Chondrocyte (in vitro differentiated cells): ENCODE measurements at places on chromosomes 7 and 10. TPM values are rescaled to one million over a fixed set of nuclear protein-coding genes. Genes with fewer than 3 reads are reported as not detected.
A peak's percentile ranks its signal among the peaks of the same experiment; 100 is the strongest.

The HMX2 gene
- not detected in 3 replicates for total RNA-seq

The LBX1 gene
- not detected in 3 replicates for total RNA-seq

The LDB3 gene
- total RNA-seq = 4.0 to 22.7 TPM (median 21.5 TPM) in 3 replicates

DNA sequence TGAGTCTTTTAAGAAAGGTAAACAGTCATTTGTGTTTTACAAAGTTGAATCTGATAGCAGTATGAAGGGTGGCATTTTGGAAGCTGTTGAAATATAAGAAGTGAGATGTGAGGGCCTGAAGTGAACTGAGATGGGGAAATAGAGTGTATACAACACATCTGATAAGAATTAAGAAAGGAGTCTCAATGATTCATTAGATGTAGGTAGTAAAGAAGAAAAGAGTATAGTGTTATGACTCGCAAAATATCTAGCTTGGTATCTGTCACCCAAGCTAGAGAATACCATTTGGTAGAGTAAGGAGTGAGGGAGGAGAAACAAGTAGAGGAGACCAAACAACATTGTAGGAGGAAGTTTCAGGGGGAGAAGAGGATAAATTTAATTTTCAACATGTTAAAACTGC, 5.3 kb downstream of the PTPN12 start:
- H3K27ac ChIP-seq = no peak overlapping the region
- H3K4me1 ChIP-seq = peaks cover 64% of the 10 kb centered on the region
- no peaks in the 10 kb centered on the region for H3K27me3 ChIP-seq
- no peak for DNase-seq
- no peak overlapping the region for H3K4me3 ChIP-seq
- peaks cover 1% of the 10 kb centered on the region for H3K36me3 ChIP-seq

DNA sequence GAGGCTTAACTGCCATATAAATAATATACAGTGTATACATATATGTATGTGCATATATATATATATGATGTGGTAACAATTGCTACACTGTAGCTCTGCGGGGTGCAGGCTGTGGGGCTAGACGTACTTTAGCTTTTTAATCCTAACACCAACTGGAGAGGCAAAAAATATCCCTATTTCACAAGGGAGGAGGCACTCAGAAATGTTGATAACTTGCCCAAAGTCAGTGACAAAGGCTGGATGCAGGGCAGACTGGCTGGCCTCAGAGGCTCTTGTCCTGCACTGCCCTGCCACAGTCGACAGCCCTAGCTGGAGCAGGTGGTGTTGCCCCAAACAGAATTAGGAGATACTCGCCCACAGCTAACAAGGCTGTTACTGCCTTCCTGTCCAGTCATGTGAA, 1.5 kb upstream of the RELN start:
- H3K4me3 ChIP-seq = no peak overlapping the region
- H3K4me1 ChIP-seq = peaks cover 14% of the 10 kb centered on the region
- H3K27ac ChIP-seq = no peak overlapping the region
- DNase-seq = no peak
- peaks cover 1% of the 10 kb centered on the region for H3K36me3 ChIP-seq

DNA sequence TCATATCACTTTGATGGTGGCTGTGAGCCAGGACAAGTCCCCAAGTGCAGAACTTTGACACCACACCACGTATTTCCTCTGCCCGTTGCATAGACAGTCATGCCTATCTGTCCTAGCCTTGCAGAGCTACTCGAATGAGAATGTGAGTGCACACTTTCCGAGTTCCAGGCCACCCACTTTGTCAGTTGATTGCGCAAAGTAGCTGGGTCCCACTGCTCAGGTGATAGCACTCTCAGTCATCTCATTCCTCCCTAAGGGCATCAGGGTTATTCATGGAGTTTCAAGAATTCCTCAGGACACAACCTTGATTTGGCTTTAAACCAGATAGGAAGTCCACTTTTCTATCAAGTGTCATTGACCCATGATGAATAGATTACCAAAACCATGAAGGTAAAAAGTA, 19.3 kb downstream of the LSM5 start:
- H3K27ac ChIP-seq = no peak overlapping the region
- no peak for DNase-seq
- no peak overlapping the region for H3K4me3 ChIP-seq
- peaks cover 24% of the 10 kb centered on the region for H3K4me1 ChIP-seq
- no peaks in the 10 kb centered on the region for H3K27me3 ChIP-seq

- peak; percentile 64 for DNase-seq
- H3K36me3 ChIP-seq = no peaks in the 10 kb centered on the region
- no peak overlapping the region for H3K27ac ChIP-seq
- H3K27me3 ChIP-seq = peaks cover 2% of the 10 kb centered on the region
Observed at GRCh38 chr10:86287110-86287793, 79.3 kb downstream of the GRID1 start.

- DNase-seq = no peak
- H3K36me3 ChIP-seq = peaks cover 3% of the 10 kb centered on the region
- H3K27me3 ChIP-seq = no peaks in the 10 kb centered on the region
- peaks cover 20% of the 10 kb centered on the region for H3K4me1 ChIP-seq
- H3K27ac ChIP-seq = peak overlapping the region; percentile 90
Observed at GRCh38 chr7:5590596-5591277, 167.1 kb upstream of the TNRC18 start.

DNA sequence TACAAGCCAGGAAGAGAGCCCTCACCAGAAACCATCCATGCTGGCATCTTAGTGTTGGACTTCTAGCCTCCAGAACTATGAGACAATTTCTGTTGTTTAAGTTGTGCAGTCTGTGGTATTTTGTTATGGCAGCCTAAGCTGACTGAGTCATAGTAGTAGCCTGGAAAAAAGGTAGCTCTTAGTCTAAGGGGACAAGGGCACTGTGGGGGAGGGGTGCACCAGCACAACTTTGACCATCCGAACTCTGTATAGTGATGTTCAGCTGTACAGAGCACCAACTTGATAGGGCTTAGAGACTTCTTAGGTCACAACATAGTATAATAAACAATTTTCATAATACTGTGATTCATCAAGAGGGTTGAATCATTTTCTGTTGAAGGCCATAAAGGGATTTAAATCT, 14.3 kb downstream of the EIF4EBP2 start:
- H3K27ac ChIP-seq = no peak overlapping the region
- DNase-seq = no peak
- H3K4me3 ChIP-seq = no peak overlapping the region
- H3K4me1 ChIP-seq = peaks cover 15% of the 10 kb centered on the region

DNA sequence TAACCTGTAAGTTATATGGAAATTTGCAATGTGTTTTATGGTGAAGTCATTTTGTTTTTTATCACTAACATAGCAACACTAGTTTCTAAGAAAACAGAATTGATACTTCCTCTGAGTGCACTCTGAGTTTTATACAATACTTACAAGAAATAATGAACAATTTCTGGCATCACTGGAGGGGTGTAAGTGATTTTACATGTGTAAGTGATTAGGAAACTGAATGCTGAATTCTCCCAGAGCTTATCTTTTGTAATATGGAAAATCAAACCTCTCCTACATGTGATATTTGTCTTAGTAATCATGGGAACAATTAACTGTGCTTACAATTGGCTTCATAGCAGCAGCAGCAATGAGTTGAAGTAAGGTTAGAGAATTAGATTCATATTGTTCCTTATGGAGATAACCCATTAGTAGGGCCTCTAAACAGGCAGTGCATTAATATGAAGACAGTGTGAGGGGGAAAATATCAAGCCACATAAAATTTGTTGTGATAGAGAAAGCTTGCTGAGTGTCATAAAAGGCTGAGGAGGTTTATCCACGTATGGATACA, 37.4 kb downstream of the SEMA3C start:
- no peak for DNase-seq
- H3K36me3 ChIP-seq = no peaks in the 10 kb centered on the region
- peak overlapping the region; percentile 49 for H3K27ac ChIP-seq
- H3K4me1 ChIP-seq = peaks cover 82% of the 10 kb centered on the region
- H3K27me3 ChIP-seq = no peaks in the 10 kb centered on the region

GRCh38 chr7:37511915-37512314, 63.3 kb upstream of the ELMO1 start:
- H3K4me3 ChIP-seq = no peak overlapping the region
- H3K4me1 ChIP-seq = no peaks in the 10 kb centered on the region
- no peak for DNase-seq
- H3K27ac ChIP-seq = no peak overlapping the region

DNA sequence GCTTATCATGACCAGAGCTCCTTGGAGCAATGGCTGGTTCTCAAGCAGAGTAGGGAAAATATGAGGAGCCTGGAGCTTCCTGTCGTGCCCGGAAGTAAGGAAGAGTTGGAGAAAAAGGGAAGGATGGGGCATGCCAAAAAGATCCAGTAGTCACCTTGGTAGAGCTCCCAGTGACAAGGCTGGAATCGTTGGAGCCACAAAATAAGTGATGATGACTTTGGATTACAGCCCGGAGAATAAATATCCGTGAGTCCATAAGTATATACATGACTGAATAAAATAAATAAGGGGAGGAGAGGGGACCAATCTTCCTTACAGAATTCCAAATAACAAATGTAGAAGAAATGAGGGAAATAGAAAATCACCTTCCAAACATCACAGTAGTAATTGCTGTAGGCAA, 29.3 kb downstream of the LMTK2 start:
- H3K36me3 ChIP-seq = peaks cover 10% of the 10 kb centered on the region
- peaks cover 36% of the 10 kb centered on the region for H3K4me1 ChIP-seq
- no peak overlapping the region for H3K27ac ChIP-seq
- H3K4me3 ChIP-seq = no peak overlapping the region
- DNase-seq = no peak

DNA sequence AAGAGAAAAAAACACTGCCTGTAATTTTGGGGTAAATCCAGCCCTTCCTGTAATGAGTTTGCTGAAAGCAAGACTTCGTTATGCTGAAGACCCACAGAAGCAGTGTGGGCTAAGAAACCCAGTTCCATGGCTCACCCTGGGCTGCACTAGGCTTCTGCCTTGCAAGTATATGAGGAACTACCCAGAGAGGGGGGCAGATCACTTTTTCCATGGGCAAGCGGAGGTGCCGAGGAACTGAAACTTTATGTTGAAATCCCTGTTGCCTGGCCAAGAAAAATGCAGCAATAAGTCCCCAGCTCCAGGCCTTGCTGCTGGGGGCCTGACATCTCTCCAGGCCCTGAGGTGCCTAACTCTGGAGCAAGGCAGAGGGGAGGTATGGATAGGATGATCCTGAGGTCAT, 8.5 kb downstream of the RASSF4 start:
- H3K4me3 ChIP-seq = no peak overlapping the region
- peaks cover 55% of the 10 kb centered on the region for H3K4me1 ChIP-seq
- H3K27ac ChIP-seq = peak overlapping the region; percentile 61
- no peak for DNase-seq
